ENCODE measurements at places on chromosomes 3 and 15. TPM values are rescaled to one million over a fixed set of nuclear protein-coding genes. Genes with fewer than 3 reads are reported as not detected.

- no peak for DNase-seq
Measured at GRCh38 chr3:119346076-119346496, 51.9 kb downstream of the ARHGAP31 start.

The CD200R1 gene
- total RNA-seq, result 3.5 TPM

- no peak for DNase-seq
Measured at GRCh38 chr3:12178091-12178820, 19.5 kb upstream of the TIMP4 start.

- no peak for DNase-seq
Measured at GRCh38 chr3:33202711-33203457, 15.7 kb downstream of the SUSD5 start.

DNA sequence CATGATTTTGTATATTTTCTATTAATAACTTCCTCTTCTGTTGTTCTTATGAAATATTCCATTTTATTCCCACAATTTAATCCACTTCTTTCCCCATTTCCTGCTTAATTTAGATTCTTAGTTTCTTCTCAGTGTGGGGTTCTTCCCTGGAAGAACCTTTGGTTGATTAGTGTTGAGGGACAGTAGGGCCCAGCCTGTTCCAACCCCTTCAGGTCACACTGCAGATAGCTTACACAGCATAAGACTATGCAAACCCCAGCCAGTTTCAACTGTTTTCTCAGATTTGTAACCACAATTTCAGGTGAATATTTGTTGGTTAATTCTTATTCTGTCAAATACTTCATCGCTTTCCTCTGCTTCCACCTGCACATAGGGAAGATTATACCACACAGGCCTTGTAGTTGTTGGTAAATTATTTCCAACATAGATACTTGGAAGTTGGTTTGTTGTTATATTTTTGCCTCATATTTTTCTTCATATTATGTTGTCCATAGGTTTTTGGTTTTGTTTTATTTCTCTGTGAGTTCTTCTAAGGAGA, 34.7 kb downstream of the AADACL2 start:
- DNase-seq, result no peak

The CLEC3B gene
- total RNA-seq, result 0.24 TPM

DNA sequence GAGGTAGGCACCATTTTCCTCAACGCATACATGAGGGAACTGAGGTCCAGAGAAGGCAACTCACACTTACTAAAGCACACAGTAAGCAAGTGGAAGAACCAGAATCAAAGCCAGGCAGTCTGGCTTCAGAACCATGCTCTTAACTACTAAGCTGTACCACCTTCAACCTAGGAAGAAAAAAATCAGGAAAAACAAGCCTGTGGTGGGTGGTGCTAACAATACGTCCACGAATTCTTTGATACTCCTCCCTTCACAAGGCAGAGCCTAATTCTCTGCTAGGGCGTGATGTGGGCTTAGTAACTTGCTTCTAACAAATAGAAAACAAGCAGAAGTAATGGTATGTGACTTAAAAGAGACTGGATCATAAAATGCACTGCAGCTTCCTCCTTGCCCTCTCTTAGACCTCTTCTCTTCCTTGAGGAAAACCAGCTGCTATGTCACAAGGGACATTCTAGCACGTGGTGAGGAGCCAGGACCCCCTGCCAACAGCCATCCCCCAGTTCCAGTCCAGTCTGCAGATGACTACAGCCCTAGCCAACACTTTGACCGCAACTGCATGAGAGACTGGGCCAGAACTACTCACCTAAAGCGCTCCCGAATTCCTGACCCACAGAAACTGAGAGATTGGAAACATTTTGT, 36.9 kb downstream of the HACD2 start:
- DNase-seq, result no peak

GRCh38 chr3:120311863-120312794, 27.1 kb upstream of the GPR156 start:
- DNase-seq, result no peak

The NUSAP1 gene
- 100 TPM for total RNA-seq

DNA sequence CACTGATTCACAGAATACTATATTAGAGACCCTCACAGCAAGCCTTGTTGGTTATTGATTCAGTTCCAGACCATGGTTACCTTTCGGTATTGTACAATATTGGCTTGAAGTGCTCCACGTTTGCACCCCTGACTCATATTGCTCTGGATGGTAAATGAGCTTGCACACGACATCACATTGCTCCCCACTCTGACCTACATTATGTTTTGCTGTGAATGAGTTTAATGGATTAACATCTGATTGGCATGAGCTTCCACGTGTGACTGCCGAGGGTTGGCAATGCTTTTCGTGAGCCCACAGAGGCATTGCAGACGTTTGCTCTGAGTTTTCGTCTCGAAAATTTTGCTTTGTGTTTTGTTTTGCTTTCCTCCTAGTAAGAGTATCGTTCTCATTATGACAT, 225.8 kb upstream of the ICE2 start:
- DNase-seq, result no peak

The SKOR1 gene
- total RNA-seq, result 0.16 TPM

The GPR156 gene
- 0.04 TPM for total RNA-seq

The TRPM1 gene
- not detected for total RNA-seq

DNA sequence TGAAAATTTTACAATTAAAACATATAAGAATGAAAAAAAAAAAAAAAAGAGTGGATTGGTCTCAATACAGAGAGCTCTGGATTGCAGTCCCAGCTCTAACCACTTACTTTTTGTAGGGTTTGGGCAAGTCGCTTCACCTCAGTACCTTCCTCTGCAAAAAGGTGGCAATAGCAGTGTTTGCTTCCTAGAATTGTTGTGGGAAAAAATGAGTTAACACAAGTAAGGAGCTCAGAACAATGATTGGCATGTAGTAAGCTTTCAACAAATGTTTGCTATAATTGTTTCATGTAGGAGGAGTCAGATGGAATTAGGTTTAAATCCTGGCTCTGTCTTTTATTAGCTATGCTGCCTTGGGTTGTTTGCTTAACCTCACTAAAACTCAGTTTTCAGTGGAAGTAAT, 425.2 kb upstream of the TBL1XR1 start:
- DNase-seq, result no peak

GRCh38 chr3:172653004-172653572, 57.8 kb downstream of the NCEH1 start:
- DNase-seq, result no peak

GRCh38 chr3:141246224-141246957, 14.8 kb downstream of the PXYLP1 start:
- no peak for DNase-seq

- DNase-seq, result no peak
Measured at GRCh38 chr3:125156456-125156855, 56.1 kb downstream of the SLC12A8 start.

GRCh38 chr15:33700695-33701303, 267.5 kb upstream of the CHRM5 start:
- no peak for DNase-seq

The NBEAL2 gene
- 83.5 TPM for total RNA-seq

DNA sequence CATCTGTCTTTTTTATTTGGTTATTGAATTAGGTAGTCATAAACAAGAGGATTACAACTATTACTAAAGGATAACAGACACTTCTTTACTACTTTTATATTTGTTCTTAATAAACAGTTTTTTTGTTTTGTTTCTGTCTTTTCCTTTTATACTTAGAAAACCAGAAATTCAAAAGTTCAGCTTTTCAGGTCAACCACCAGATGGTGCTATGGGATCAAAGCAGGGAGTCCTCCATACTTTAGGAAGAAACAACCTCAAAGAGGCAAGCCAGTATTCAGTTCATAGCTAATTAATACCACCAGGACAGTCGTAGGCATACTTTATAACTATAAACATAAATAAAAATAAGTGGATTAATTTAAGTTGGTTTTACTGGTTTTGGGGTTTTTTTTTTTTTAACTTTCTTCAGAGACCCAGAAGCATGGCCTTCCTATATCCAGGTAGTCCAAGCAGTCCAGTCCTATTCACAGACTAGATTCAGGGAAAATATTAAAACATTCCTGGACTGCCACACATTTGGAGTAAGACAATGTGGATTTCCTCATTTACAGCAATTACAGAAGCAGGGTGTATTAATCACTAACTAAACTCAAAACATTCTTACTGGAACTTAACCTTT, 16.0 kb upstream of the EID1 start:
- DNase-seq, result peak; percentile 53

GRCh38 chr3:16913264-16913580, 28.5 kb downstream of the PLCL2 start:
- DNase-seq, result no peak

DNA sequence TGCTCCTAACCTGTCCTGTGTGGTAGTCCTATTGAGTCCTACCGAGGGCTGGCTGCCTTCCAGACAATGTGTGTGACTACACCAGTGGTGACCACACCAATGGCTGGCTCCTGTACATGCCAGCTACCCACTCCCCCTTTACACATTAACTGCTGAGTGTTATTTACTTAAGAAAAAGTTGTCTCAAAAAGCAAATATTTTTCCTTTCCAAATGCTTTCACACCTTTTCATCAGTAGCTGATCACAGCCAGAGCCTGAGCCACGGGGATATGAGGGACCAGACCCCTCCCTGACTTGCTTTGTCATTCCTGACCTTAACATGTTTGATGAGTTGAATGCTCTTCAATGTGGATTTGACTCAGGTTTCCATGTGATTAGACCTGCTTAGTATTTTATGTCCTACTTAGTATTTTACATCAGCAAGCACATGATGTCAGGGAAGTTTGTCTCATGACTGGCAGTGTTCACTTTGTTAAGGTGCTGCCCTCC, 29.6 kb upstream of the GREM1 start:
- no peak for DNase-seq

The GREM1 gene
- total RNA-seq, result not detected

The CFAP92 gene
- 0.13 TPM for total RNA-seq

GRCh38 chr3:136703429-136703828, 48.7 kb downstream of the STAG1 start:
- no peak for DNase-seq

The PPM1M gene
- total RNA-seq, result 56.6 TPM

- DNase-seq, result no peak
Measured at GRCh38 chr15:48017747-48018146, 103.0 kb upstream of the SLC24A5 start.

- no peak for DNase-seq
Measured at GRCh38 chr3:179735321-179735720, 82.5 kb downstream of the USP13 start.

GRCh38 chr15:69164807-69165636, 4.6 kb downstream of the GLCE start:
- no peak for DNase-seq

GRCh38 chr15:40420793-40421192, 15.2 kb downstream of the IVD start:
- no peak for DNase-seq

The PIERCE2 gene
- not detected for total RNA-seq

- DNase-seq, result no peak
Measured at GRCh38 chr3:177516158-177517011, 319.1 kb upstream of the TBL1XR1 start.

DNA sequence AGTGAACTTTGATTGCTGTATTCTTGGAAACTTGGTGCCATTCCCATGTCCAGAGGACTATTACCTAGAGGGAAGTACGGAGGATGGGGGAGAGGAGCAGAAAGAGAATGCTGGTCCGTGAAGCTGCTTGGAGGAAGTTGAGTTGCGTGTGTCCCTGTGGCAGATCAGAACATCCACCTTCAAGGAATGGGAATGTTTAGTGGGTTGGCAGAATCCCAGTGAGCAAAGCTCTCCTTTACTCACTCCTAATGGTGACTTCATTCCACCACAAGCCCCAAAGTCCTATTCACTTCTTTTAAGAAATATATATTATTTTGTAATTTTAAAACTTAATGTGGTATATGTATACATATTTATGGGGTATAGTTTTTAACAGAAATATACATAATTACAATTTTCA, 247.8 kb upstream of the FEZF2 start:
- DNase-seq, result no peak

GRCh38 chr3:194135806-194136518, at the start of gene HES1:
TSS of gene HES1 (plus strand) at chr3:194136148. CDS start at chr3:194136381, 233 bp downstream.
- peak; percentile 34 for DNase-seq

GRCh38 chr3:133871368-133872090, 24.2 kb downstream of the RAB6B start:
- DNase-seq, result no peak

DNA sequence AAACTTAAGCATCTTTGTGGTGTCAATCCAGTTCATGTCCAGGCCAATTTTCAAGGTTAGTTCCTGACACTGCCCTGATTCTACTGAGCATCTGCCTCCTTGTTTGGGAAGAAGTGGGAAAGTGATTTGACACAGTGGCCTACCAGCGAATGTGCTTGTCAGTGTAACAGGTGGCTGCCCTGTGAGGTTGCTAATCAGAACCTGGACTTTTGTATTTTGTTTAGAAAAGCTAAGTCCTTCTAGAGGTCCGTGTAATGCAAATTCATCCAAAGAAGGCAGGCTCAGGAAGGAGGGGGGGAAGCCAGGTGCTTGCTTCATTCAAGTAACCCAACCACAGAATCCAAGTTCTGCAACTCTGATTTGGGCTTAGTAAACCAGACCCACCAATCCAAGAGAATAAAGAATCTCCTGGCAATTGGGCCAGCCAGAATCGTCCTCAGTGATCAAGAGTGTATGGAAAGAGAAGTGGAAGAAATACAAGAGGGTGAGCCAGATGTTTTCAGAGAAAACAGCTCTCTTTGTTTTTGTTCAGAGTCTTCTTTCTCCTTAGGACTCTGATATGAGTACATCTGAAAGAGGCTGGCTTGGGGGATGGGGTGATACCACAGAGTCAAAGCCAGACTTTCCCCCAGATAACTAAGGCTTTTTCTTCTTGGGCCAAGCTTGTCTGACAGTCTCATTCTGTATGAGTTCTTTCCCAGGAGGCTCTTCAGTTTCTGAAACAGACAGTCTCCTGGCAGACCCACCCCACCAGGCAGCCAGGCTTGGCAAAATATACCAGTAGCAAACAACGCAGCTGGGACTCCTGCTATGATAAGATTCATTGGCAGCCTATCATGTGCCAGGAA, 508.9 kb upstream of the TBL1XR1 start:
- no peak for DNase-seq

The C3orf85 gene
- not detected for total RNA-seq

The UROC1 gene
- total RNA-seq, result not detected
